D721Med (cell line): ENCODE measurements at places on chromosomes 3 and 15.
A peak's percentile ranks its signal among the peaks of the same experiment; 100 is the strongest.

DNA sequence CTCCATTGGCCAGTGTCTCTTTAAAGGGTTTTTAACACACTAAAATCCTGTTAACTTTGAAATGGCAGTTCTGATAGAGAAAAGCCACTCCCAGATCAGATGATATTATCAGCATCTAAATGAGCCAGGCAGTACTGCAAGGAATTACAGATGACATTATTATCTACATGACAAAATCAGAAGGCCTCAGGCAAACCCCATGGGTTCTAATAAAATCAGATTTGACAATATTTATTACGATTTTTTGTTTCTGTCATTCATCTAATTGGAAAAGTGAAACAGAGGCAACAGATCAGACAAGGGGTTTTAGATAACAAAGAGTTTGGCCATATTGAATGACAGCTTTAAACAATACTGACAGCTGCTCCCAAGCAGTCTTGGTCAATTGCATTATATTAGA is 112.7 kb downstream of the FEZF2 start:
- DNase-seq: no peak

DNA sequence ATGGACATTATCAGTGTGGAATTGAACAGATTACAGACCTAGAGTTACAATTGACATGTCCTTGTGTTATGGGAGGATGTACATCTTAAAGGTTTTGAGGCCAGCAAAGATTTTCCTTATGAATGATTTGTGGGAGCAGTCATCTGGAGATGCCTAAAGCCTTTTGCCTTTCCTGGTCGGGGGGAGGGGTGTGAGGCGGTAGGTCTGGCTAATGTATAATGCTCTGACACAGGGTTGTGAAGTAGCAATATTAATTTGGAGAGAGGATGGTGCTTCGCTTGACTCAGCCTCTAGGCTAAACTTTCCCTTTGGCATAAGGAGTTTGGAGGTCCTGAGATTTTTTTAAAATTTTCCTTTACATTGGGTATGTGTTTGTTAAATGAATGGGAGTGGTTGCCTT is 23.3 kb downstream of the FBXO22 start:
- no peak for DNase-seq

- DNase-seq: no peak
Measured at GRCh38 chr3:194189243-194189791, 53.4 kb downstream of the HES1 start.

DNA sequence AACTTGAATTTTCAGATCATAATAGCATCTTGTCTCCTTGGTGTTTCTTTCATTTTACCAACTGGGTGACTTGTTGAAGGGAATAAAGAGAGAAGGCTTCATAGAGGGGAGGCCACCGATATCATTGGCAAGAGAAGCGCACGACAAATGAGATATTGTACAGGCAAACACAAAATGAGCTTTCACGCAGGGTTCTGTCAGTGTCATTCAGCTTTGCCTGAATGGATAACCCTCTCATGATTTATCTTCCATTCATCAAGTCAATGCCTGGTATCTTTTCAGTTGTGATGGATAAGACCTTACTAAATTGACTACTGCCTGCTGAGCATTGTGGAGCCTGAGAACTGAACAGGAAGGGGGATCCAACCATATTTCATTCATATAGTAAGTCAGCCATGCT is 188.6 kb upstream of the EPHA3 start:
- no peak for DNase-seq

- DNase-seq: no peak
Measured at GRCh38 chr3:126955004-126955790, 27.7 kb upstream of the PLXNA1 start.

- no peak for DNase-seq
Measured at GRCh38 chr3:98875535-98875934, 26.0 kb downstream of the DCBLD2 start.

GRCh38 chr3:174636451-174636850 is 222.7 kb upstream of the NAALADL2 start:
- no peak for DNase-seq

DNA sequence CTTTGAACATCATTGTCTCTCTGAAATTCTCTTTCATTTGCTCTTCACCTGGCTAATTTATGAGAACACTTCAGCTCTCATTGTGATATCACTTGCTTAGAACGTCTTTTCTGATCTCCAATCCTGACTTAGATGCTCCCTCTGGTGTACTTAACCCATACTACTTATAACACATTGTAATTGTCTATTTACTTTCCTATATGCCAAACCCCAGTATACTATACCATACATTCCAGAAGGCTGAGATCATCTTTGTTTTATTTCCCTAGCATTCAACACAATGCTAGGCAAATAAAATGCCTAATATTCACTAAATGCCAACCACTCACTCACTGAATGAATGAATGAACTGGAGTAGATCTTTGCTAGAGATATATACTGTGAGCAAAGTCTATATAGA is 27.0 kb upstream of the PEX5L start:
- DNase-seq: no peak

DNA sequence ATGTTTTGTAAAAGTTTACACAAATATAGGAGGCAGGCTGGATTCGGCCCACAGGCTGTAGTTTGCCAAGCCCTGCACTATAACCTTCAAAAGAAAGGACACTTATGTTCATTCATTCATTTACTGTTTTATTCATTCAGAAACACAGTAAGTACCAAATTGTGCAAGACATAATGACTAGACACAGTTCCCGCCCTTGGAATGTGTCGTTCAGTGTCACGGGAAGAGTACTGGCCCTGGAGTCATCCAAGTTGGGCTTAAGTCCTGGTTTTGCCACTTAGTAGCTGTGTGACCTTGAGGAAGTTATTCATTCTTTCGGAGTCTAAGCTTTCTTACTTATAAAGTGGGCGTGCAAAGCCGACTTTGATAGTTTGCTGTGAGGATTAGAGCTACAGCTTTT is 22.0 kb downstream of the COLQ start:
- DNase-seq: no peak

GRCh38 chr3:74621581-74621980 is 7.1 kb upstream of the CNTN3 start:
- DNase-seq: no peak

- no peak for DNase-seq
Measured at GRCh38 chr3:14345496-14346150, 56.8 kb upstream of the SLC6A6 start.

DNA sequence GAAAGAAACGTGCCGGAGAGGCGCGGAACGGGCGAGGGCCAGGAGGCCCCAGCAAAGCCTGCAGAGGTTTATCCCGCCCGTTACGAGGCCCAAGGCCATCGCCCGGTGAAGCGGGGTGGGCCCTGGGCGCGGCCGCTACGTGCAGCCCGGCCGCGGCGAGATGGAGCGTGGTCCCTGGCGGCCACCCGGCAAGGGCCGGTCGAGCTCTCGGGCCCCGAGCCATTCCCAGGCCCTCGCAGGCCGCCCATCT is 1.1 kb downstream of the PKM start:
- no peak for DNase-seq

- no peak for DNase-seq
Measured at GRCh38 chr3:156681002-156681401, 6.6 kb downstream of the TIPARP start.

DNA sequence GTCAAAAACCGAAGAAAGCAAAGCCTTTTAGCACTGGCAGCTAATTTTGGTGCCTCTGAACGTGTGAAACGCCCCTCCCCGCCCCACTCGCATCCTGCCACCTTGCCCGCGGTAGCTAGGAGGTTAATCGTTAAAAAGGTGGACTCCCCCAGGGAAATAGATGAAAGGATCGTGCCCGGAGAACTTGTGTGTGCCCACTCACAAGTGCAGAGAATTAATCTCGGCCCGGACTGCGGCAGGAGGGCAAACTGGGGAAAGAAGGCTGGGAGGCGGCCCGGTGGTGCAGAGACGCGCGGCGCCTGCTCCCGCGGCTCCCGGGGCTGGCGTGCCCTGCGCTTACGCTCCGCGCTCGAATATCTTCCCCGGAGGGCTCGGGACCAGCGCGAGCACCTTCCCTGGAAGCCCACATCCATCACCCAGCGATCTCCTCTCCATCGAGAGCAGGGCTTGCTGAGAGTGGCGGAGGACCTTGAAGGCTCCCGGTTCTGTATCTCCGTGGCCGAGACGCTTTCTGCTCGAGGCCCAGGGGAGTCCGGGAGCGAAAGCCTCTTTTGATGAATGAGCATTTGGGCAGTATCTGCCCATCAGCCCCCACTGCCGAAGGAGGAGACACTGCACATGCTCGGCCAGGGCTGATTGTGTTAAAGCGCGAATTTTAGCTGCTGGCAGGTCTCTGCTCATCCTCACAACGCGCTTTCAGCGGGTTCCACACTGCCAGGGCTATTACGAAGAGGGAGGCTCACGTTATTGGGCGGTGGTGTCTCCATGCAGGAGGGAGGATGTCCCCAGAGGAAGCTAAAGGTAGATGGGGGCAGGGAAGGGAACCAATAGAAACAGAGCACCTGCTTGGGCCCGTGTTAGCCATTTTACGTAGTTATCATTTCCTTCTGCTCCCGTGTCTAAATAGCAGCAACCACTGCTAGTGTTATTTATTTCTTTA is 1.3 kb upstream of the SPTSSB start:
- DNase-seq: peak; percentile 12

DNA sequence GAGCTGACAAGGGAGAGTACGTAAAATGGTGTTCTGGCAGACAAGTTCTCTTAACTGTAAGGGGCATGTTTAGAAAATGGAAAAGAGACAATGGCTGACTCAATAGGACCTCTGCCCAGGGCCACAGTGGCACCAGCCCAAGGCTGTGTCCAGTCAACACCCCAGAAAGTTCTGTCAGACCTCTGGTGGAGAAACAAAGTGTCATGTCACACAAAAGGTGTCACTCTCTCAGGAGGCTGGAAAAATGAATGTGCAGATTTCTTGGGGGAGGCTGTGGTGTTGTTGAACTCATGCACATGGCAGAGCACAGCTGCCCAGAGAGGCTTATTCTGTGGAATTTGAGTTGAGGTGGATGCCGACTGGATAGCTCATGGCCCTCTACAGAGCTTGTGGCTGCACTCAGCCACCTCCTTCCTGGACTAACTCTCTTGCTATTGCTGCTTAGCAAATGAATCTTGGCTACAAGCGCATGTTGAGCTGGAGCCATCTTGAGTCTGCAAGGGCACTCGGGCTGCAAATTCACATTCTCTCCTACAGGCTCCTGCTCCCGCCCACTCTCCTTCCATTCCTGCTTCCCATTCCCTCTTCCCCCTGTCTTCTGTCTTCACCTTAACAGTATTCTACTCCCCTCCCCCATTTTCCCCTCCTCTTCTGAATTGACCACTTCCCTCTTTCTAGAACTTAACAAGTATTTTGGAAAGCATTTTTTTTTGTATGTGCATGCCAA is 55.8 kb upstream of the SLC7A14 start:
- no peak for DNase-seq

- no peak for DNase-seq
Measured at GRCh38 chr3:33181229-33181628, 37.4 kb downstream of the SUSD5 start.

DNA sequence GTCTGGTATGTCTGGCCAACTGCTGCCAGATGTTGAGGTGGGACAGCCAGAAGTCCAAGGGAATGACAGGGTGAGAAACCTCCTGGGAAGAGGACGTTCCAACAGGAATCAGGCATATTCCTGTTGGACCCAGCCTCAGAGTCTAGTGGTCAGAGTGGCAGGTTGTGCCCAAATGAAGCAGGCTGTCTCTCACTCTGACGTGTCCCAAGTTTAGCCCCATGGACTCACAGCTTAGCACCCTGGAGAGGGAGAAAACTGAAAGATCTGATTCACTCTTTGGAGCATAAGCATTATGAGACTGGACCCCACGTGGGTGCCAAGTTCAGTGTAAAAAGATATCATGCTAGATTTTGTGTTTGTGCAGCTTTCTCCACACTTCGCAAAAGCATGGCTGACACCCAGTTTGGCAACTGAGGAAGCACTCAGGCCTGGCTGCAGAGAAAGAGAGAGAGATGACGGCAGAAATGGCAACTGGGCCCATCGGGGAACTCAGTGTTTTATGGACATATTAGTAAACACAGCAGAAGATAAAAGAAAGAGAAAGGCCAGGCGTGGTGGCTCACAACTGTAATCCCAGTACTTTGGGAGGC is 88.2 kb upstream of the LMCD1 start:
- no peak for DNase-seq

DNA sequence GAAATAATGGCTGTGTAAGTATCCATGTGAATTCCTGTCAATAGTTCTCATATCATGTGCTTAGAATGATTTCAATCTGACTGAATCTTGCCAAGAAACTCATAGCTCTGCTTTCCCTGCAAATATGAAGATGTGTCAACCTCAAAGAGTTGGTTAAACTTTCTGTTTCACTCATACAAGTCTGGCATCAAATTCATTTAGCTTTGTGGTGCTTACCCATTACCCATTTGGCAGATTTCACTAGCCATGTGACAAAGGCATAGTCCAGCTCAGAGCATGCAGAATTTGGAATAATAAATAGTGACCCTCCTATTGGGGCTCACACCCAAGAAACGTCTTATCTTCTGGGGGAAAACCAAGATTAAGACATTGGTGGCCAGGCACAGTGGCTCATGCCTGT is 256.6 kb upstream of the TPRG1 start:
- no peak for DNase-seq
